NCI-H2107 (cell line): ENCODE measurements at places on chromosomes 6 and 20.

DNA sequence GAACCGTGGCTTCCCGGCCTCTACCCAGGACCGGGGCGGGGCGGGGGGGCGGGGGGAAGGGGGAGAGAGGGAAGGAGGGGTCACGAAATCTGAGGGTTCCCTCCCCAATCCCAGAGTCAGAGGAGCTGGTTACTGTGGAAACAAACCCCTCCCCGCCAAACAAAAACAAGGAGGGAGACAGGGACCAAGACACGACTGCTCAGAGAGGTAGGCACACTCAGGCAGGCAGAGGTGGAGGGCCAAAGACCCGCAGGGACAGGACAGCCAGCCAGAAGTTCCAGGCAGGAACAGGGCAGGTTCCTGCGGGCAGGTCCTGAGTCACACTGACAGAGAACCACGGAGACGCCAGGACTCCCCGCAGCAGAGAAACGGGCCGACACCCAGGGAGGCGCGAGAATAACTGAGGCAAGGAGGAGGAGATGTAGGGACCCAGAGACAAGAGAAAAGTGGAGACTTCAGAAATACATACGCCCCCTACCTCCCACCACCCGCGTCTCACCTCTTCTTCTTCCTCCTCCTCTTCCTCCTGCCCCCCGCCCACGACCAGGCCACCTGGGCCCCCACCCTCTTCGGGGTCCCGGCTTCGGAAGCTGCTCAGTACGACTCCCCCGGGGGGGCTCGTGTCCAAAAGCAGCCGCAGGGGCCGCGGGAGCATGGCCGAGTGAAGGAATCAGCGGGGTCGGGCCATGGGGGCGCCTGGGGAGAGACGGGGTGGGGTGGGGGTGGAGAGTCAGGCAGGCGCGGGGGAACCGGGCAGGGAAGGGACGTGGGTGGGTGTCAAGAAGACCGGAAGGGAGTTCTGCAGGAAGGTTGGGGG lies 578 bp downstream of the RGL2 start:
- DNase-seq, result no peak

DNA sequence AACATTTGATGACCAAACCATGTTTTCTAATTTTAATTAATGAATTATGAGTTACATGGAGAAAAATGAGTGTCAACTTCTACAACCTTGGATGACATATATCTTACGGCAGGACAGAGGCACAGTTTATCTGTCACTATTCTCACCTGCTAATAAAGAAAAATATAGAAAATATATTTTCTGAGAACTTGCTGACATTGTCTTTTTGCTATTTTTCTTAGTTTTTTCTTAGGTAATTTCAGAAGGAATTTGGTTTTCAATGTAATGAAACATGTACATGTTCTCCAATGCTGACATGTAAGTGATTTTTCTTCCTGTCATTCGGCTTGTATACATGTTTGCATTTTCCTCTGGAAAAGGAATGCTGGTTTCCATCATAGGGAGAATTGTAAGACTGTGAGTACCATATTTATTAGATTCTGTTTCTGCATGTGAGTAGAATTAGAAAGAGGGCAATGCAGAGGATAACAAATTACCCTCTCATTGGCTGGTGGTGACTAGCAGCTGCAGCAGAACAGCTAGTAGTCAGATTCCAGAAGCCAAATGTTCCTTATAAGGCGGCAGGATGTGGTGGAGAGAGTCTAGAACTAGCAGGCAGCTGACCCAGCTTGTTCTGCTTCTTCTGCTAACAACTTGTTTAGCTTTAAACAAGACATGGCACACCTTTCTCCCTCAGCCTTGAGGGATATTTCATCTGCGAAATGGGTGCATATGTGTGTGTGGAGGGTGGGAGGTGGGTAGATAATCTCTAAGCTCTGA lies 132.8 kb upstream of the SPACA1 start:
- DNase-seq, result no peak

DNA sequence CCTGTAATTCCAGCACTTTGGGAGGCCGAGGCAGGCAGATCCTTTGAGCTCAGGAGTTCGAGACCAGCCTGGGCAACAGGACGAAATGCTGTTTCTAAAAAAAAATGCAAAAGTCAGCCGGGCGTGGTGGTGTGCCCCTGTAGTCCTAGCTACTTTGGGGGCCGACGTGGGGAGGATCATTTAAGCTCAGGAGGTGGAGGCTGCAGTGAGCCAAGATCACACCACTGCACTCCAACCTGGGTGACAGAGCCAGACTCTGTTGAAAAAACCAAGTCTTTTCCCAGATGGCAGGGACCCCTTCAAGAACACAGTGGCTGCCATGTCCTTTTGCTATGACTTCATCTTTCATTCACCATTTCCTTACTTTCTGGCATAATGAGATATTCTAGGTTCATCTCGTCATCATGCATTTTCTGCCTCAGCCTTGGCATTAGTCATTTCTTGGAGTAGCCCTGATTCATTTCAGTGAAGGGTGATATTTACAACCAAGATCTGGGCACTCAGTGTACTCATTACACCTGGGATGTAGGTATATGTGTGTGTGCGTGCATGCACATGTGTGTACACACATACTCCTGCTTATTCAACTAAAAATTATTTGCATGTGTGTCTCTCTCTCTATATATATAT lies 61.4 kb upstream of the TOX2 start:
- no peak for DNase-seq

- DNase-seq, result no peak
These were observed 376.0 kb upstream of the HS3ST5 start for GRCh38 chr6:114718716-114719270.

GRCh38 chr6:106513808-106514582 lies 115.3 kb downstream of the RTN4IP1 start:
- DNase-seq, result no peak

GRCh38 chr6:160457823-160458222 lies 109.6 kb downstream of the SLC22A3 start:
- no peak for DNase-seq

DNA sequence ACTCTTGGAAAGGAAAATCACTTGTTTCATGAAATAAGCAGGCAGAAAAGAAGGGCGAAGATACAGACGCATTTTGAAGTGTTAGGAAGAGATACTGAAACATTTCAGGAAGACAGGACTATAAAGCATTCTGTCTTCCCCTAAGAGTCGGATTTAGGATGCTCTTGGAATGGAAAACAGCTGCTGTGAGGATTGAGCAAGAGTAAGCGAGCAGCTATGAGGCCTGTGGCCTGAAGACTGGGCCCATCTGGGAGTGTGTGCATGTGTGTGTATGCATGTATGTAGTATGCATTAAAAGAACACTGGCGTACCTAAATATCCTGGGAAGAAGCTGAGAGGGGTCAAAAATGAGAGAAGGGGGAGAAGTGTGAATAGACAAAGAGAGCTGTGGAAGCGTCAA lies 83.6 kb downstream of the SIM1 start:
- no peak for DNase-seq

DNA sequence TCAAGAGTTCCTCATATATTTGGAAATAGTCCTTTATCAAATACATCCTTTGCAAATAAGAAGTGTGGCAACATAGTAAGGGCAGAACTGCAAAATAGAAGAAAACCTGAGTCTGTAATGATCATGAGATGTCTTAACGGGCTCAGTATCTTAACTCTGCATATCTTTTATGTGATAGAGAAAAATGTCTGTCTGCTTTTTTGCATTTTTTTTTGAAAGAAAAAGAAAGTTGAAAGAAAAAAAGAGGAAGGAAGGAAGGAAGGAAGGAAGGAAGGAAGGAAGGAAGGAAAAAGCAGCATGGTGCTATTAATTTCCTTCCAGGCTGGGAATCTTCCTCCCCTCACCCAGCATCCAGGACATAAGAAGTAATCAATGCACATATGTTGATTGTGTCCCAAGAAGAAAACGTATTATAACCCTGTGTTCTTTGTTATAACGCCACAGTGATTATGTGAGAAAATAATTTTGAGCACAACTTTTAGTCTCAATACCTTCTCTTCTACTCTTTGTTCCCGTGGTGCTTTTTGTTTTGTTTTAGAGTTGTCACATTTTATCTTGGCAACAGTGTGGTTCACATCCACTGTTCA lies 58.7 kb upstream of the PCSK2 start:
- DNase-seq, result no peak

- DNase-seq, result no peak
These were observed 405 bp upstream of the RNF182 start for GRCh38 chr6:13924146-13924948.

DNA sequence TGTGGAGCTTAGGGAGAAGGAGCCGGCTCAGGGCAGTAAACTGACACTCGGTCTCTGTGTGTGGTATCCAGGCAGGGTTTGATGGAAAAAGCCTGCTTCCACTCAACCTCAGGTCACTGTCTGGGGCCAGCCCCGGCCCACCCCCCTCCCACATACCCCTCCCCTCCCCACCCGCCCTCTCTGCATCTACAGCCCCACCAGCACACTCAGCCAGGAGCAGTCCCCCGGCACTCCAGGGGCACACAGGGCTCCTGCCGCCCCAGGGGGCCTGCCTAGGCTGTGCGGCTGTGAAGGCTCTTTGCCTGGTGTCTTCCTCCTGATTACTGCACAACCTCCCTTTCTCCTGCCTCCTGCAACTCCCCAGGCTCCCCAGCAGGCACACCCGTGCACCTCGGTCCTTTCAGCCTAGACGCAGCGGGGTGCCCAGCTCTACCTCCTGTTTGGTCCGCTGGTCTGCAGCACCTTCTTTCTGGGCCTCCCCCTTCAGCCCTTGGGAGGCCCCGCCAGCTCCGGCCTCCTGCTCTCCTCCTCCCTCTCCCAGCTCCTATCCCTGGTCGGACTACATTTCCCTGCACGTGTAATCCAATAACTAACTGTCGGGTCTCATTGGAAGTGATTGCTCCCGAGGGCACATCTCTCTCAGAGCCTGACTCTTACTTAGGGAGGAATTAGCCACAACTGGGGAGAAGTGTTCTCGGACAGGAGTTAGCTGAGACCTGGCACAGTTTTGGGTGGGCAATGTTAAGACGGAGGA lies 1.3 kb upstream of the FOXF2 start:
- DNase-seq, result no peak
